ENCODE measurements at places on chromosomes 5 and 9.

GRCh38 chr5:126122942-126123341, 300.3 kb upstream of the GRAMD2B start:
- DNase-seq, result peak; percentile 18

GRCh38 chr9:18994263-18994916, 38.6 kb downstream of the SAXO1 start:
- DNase-seq, result no peak

- no peak for DNase-seq
Observed at GRCh38 chr9:21404146-21404545, 4.8 kb upstream of the IFNA8 start.

GRCh38 chr9:137514691-137515337, 35.4 kb downstream of the PNPLA7 start:
- no peak for DNase-seq

GRCh38 chr5:140567136-140567818, 2.6 kb downstream of the SLC35A4 start:
- no peak for DNase-seq

DNA sequence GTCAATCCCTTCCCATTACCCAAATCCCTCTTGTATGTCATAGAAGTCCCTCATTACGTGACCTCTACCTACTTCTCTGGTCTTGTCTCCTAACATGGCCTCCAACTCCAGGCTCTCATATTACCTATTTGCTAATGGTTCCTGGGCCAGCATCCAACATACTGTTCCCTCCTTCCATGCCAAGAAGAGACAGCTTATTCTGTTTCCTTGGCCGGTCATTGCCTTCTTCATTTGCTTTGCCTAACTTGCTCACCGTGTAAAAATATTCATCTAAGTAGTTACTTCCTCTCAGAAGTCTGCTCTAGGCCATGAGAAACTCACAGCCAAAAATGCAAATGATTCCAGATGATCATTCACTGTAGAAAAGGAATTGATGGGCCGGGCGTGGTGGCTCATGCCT, 8.9 kb upstream of the IL6ST start:
- DNase-seq, result no peak

DNA sequence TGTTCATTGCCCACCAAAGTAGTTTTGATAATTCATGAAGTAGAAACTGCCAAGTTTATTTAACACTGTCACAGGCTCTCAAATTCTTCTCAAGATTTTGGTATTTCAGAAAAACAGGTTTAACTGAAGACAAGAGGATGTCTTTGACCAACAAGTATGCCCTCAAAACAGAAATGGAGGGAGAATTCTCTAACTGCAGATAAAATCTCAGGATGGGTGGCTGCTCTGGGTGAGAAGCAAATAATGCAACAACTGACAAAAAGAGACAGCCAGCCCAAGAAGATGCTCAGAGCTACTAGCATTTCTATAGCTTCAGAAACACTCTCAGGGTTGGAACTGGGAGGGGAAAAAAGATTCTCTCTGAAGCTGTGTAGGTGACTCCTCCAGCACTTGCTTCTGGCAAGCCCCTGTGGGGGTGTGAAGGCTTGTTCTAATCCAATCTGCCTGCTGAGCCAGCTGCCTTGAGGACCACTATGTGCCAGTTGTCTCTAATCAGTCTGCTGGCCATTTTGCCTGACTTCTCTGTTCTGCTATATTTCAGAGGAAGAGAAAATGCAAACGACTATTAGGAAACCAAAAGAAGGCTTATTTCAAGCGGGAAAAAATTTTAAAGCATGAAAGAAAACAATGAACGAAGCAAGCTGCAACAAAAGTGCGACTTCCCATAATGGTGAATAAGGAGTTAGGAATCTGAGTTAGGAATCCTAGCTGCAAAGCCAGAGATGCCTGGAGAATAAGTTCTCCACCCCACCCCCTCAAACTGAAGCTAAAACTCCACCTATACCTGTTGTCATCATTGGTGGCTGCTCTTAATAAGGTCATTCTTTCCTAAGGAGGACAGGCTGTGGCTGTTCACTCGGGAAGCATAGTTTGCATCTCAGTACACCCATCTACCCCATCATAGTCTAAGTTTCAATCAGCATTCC, 147.5 kb downstream of the GNAQ start:
- peak; percentile 25 for DNase-seq

DNA sequence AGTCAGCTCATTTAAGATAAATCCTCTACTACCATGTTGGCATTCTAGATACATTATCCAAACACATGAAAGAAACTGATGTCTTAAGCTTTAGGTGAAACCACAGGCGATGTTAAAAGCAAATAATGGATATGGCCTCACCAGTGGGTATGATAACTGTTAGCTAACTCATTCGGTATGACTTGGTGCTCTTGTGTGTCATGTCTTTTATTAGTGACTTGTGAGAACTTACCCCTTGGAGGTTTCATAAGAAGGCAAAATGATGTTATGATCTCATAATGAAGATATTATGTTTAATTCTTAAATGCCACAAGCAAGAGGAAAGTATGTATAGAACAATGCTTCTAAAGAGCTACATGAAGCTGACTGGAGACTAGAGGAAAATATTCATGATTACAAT, 1227.0 kb downstream of the EFNA5 start:
- no peak for DNase-seq
